Cardiac septum (tissue), 1 donor: ENCODE measurements at places on chromosomes 13 and 19. TPM values are rescaled to one million over a fixed set of nuclear protein-coding genes. Genes with fewer than 3 reads are reported as not detected.

DNA sequence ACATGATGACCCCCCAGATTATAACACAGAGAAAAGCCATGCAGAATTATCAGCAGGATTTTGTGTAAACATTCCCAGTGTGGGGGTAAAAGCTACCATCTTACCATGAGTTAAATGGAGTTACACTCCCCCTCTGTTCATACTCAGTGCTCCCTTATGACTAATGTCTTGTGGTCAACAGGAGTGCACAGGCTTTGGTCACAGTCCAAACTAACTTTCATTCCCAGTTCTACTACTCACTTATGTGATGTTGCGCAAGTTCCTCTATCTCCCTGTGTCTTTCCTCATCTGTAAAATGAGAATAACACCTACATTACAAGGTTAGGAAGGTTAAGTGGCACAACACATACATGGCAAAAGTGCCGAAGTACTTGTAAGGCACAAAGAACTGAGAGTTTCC lies 277.9 kb downstream of the RBM26 start:
- no peak for DNase-seq

CEACAM8 gene
- 0.35 TPM for total RNA-seq

TEX26 gene
- total RNA-seq: not detected

DNA sequence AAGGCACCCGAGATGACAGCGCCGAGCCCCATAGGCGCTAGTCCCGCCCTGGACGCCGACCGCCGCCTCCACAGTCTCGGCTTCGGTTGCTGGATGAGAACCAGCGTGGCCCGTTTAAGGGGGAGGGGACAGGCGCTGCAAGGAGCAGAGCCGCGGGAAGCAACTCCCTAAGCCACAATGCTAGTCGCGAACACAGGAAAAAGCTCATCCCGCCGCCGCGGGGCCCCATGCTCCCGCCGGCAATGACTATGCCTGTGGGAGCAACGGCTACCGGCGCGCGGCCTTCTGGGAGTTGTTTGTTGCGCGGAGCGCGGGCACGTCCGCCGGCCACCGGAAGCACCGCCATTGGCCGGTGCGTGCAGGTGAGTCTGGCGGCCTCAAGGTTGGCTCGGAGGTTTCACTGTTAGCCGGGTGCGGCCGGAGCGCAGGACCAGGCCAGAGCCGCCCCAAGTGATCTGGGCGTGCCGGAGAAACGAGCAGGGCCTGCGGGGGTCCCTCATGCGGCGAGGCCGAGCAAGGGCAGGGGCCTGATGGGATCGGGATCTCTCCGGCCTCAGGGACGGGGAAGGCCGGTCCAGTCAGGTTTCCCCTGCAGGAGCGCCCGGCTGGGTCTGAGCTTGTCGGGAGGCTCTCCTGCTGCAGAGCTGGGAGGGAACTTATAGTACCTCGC lies at the start of gene ZNF544:
ZNF544 (plus strand) TSS at position 330 of the 670 bp plus-strand sequence. CDS start 15,110 bp downstream, outside the sequence.
- peak; percentile 92 for DNase-seq

GRCh38 chr13:77637588-77637987 lies 59.9 kb upstream of the SLAIN1 start:
- no peak for DNase-seq

RLN3 gene
- not detected for total RNA-seq

- DNase-seq: no peak
Measured at GRCh38 chr13:20824762-20825476, 51.2 kb upstream of the EEF1AKMT1 start.

GRCh38 chr19:11480715-11481533 lies at the start of gene ELAVL3:
Gene ELAVL3, minus strand, starts transcription at chr19:11481046. Its CDS starts 438 bp downstream, at chr19:11480608.
- no peak for DNase-seq

- DNase-seq: no peak
Measured at GRCh38 chr13:104594806-104595205, 1528.6 kb upstream of the SLC10A2 start.

EDNRB gene
- total RNA-seq: 21.7 TPM

CDKN2D gene
- 14.9 TPM for total RNA-seq

DNA sequence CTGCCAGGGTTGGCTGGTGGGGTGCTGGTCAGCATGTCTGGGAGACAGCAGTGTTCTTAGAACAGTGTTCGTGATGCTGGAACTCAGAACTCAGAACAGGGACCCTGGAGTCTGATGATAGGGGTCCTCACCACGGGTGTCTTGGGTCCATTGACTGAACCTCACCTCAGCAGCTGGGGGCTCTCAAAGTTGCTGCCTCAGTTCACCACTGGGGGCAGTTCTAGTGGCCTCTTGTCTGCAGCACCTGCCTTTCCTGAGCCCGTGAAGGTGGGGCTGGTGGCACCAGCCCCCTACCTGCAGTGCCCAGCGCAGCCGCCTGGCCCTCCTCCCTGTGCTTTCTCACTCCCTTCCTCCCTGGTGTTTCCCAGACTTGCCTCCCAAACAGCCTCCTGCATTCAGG lies 28.5 kb downstream of the SAFB start:
- DNase-seq: no peak

CEACAM3 gene
- total RNA-seq: 0.97 TPM

URAD gene
- total RNA-seq: not detected

DNA sequence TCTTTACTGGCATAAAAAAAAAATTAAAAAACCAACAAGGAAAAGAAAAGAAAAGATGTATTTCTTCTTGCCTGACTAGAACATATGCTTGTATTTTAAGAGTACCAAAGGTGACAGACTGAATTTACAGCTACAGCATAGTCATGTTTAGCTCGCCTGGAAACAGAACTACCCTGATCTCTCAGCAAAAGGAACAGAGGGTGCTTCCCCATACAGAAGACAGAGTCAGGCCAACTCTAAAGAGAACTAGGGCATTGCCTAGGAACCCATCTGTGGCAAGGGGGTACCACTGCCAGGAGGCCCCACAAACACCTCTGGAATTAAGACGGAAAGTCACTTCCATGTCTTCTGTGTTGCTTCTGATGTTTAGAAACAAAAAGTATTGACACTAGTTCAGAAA lies 252.1 kb upstream of the STARD13 start:
- DNase-seq: no peak

DNA sequence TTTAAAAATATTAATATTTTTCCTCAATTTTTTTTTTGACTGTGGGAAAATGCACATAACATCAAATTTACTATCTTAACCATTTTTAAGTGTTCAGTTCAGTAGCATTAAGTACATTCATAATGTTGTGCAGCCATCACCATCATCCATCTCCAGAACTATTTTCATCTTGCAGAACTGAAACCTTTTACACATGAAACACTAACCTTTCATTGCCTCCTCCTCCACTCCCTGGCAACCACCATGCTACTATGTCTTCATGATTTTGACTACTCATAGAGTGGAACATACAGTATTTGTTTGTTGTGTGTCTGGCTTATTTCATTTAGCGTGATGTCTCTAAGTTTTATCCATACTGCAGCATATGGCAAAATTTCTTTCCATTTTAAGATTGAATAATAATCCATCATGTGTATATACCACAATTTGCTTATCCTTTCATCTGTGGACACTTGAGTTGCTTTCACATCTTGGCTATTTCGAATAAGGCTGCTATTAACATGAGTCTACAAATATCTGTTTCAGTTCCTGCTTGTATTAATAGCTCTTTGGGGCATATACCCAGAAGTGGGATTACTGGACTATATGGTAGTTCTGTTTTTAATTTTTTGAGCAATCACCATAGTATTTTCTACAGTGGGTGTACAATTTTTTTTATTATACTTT lies 376.4 kb downstream of the MTUS2 start:
- DNase-seq: no peak

- DNase-seq: no peak
Measured at GRCh38 chr19:45971260-45971902, 2.3 kb downstream of the NOVA2 start.

DNA sequence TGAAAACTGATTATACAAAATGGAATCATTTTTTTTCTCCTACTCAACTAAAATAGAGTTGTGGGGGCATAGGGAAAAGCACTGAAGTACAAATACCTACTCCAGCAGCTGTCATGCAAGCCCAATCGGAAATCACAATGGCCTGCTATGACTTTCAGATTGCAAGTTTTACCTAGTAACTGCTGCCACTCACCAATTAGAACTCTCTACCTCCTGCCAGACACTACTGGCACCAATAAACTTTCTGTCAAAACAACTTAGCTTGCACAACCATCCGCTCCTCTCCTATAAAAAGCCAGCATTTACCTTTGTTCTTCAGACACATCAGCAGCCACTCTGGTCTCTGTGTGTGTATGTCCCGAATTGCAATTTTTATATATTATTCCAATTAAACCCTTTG lies 9.3 kb upstream of the TRPC4 start:
- DNase-seq: no peak

SLC15A1 gene
- total RNA-seq: not detected

LSM7 gene
- 42.7 TPM for total RNA-seq

CCNE1 gene
- 1.9 TPM for total RNA-seq

DNA sequence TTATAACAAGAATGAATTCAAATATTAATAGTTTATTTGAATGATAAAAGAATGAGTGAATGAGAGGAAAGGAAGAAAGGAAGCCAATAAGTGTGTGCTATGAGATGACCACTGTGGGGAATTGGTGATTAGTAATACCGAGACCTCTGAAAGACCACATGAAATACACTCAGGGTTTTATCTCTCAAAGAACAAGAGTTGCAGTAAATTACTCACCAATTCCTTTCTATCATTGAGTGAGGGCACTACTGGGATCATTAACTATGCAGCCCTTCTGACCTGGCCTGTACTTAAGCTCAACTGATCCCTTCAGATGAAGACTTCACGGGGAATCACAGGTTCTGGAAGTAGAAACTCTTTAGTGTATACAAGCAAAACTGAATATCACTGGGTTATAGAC lies 1636.1 kb downstream of the SLITRK5 start:
- no peak for DNase-seq

ZNF700 gene
- 5.1 TPM for total RNA-seq

OPA3 gene
- total RNA-seq: 15.3 TPM

GRCh38 chr19:7307590-7308218 lies 13.5 kb upstream of the INSR start:
- no peak for DNase-seq

DNA sequence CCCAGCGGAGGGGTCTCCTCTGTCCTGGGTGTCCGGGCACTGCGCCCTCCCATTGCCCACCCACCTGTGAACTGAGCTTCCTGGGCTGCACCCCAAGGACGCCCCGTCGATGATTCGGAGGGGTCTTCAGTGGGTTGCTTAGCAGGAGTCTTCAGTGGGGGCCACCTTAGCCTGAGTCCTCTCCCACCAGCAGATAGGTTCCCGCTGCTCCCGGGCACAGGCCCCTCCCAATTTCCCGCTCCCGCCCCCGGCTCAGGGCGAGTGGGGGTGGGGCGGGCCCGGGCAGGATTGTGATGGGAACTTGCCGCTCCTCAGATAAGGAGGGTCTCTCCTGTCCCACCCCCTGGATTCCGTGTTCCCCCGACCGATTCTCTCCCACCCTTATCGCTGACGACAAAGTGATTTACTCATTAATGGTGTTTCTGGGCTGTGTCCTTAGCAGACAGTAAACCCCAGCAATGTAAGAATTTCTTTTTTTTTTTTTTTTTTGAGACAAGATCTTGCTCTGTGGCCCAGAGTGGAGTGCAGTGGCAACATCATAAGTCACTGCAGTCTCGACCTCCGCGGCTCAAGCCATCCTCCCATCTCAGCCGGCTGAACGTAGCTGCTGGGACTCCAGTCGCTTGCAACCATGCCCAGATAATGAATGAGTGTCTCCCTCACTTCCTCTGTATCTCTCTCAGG lies 655 bp upstream of the S1PR5 start:
- no peak for DNase-seq

CEACAM21 gene
- 0.27 TPM for total RNA-seq

SWSAP1 gene
- 1.3 TPM for total RNA-seq

DNA sequence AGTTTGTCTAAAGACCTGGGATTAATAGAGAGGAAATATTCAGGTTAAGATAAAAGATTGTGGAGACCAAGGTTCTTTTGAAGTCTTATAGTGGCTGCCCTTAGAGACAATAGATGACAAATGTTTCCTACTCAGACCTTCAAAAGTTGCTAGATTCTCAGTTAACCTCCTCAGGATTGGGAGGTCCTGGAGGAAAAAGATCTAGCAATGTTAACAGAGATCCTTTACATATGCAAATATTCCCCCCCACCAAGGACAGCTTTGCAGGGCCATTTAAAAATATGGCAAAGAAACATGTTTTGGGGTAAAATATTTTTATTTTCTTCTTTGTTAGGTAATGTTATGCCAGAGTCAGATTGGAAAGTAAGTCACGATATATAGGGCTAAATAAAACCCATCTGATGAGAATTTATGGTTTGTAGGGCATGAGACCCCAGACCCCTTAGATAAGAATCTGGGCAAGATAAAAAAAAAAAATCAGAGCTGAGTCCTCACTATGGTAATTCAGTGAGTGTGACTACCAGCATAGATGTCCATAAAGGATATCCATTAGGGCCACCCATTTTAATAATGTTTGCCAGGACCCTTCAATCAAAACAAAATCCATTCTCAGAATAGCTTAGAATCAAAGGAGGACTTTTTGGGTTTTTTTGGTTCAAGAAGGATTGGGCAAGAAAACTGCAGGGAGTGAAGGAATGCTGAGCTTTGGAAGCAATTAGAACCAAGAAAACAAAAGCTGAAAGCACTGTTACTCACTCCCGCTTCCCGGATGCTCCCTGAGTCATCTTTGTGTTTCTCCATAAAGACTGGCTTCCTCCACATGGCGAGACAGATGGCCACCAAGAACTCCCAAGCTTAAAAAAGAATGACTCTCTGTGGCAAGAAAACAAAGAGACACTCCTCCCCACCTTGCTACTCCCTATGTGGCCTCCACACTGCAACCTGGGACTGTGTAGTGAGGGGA lies 28.2 kb downstream of the VSTM1 start:
- no peak for DNase-seq
